ENCODE measurements at places on chromosomes 2 and 18.

DNA sequence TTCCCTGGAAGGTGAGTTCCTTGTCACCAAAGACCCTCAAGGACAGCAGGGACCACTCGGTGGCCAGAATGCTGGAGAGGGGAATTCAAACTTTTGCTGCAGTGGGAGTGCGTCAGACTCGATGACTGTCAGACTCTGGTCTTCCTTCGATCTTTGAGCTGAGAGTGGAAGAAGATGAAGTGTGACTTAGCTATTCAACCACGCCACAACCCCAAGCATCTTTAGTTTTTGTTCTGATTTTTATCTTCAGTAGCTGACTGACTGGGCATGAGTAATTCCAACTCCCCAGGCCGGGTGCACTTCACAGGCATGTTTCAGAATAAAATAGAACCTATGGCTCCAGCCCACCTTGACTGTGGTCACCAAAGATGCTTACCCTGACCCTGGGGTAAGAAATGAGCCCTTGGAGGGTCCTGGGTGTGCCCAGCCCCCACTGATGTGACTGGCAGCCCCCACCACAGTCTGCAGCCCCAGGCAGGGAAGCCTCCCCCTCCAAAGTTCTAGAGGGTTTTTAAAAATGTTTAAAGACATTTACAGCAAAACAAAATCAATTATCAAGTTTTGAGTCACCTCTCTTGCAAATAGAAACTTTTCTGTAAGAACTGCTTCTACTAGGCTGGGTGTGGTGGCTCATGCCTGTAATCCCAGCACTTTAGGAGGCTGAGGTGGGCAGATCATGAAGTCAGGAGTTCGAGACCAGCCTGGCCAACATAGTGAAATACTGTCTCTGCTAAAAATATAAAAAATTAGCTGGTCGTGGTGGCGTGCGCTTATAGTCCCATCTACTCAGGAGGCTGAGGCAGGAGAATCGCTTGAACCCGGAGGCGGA is 24.9 kb upstream of the YWHAQ start:
- DNase-seq, result no peak

DNA sequence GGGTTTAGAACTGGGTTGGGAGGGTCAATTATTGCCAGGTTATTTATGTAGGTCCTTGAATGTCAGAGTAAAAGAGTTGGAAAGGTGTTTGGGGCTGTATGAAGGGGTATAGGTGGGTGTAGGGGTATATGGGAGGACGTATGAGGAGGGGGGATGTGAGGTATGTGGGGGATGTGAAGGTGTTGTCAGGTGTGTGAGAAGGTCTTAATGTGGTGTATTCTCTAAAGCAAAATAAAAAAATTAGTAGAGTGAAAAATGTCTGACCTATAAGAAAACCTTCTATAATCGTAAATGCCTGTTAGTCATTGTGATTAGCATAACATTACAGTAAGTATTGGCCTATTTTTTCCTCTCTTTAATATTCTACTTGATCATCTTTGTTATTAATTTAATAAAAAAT is 25.1 kb downstream of the ACVR2A start:
- DNase-seq, result no peak

- DNase-seq, result no peak
Measured at GRCh38 chr2:167954495-167954894, 292.9 kb downstream of the STK39 start.

DNA sequence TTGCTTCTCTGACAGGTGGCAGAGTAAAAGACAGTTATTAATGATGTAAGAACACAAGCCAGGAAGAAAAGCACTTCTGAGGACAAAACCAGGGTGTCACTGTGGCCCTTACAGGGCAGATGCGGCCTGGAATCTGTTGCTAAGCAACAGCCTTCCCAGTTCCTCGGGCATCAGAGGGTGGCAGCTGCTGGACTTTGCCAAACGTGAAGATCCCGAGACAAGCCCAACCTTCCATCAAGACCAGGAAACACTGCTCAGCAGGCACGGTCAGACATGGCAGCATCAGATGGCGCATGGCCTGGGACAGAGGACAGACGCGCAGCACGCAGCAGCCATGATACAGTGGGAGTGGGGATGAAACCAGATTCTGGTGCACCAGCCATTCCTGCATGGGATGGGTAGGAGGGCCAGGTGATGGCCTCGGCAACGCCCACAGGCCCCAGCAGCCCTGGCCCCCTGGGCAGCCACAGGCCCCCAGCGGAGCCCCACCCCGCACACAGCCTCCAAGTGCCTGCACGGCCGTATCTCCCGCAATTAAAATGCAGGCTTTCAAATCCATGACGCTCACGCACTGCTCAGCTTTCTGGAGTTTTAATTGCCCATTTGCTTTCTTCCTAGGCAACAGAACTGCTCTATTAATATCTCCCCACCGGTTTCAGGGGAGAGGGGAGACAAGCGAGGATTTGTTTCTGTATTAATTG is 89.0 kb downstream of the EIPR1 start:
- peak; percentile 33 for DNase-seq

DNA sequence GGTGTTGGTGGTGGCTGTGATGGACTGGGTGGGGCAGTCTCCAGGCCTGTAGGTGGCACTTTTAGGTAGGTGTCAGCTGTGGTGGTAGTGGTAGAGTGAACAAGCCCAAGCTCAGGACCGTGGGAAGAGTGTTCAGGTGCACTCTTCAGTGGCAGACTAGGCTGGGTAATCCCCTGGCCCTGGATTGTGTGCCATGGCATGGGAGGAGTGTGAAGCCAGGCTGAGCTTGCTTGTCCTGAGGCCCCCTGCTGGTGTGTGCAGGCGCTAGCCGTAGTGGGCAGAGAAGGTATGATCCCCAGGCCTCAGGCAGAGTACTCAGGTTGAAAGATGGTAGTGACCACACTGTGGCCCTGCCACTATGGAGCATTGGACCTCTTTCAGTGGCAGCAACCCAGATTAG is 850.3 kb downstream of the DSC3 start:
- DNase-seq, result no peak

DNA sequence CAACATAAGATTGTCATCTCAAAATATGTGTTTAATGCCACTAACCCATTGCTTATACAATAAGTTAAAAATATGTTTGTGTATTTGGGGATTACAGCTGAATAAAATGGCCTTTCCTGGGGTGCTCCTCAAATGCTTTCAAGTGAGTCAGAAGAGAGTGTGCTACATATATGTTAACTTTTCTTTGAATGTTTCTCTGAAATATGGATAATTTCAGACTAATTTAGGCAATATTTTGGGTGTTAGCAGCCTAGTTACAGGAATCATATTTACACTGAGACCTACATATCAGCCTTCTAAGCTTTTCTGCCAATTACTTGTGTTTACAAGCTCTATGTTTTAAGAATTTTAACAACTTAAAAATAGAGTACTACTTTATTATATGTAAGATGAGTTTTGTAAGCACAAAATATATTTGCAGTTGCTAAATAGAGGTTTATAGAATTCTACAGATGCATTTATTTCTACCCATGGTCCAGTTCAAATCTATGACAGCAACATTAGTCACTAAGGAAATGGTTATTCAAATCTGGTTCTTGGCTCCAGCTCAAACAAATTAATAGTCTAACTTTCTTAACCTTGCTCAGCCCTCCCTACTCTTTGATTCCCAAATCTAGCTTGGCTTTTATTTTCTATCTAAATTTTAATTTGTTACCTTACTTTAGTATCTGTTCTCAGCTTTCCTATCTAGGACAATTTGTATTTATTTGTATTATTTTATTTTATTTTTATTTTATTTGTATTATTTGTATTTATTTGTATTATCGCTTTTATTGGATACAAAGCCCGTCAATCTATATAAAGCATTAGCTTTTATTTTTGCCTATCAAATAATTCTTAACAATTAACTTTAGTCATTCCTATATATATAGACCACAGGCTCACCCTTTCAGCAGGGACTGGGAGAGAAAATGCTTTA is 48.9 kb downstream of the FSIP2 start:
- DNase-seq, result no peak

GRCh38 chr2:73323551-73323950 is 30.2 kb upstream of the EGR4 start:
- DNase-seq, result no peak

GRCh38 chr2:224393157-224393872 is 8.6 kb downstream of the FAM124B start:
- DNase-seq, result no peak

DNA sequence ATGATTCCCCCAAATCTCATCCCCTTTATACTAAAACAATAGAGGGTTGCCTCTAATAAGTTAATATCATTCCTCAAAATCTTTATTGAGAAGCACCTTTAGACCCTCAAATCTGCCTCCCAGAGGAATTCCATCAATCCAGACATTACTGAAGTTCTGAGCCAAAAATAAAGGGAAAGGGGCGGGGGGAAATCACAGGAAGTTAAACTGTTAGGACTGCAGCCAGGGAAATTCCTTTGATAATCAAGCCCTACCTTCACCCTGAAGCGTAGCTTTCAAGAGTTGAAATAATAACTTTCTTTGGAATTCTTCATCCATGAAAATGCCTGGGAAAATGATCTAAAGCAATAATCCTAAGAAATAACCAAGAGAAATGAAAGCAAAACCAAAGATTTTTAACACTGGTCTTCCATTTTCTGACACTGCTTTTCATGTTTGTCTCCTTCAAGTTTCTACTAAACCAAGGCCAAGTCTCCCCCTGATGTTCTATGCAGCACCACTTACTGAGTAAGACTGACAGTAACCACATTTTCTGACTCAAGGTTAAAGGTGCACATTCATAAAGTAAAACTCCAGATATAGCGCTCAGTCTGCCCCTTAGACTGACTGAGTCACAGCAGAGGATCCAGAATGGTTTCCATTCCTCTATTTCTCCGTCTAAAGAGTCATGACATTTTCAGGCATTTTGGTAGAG is 78.2 kb downstream of the TCF4 start:
- DNase-seq, result no peak

DNA sequence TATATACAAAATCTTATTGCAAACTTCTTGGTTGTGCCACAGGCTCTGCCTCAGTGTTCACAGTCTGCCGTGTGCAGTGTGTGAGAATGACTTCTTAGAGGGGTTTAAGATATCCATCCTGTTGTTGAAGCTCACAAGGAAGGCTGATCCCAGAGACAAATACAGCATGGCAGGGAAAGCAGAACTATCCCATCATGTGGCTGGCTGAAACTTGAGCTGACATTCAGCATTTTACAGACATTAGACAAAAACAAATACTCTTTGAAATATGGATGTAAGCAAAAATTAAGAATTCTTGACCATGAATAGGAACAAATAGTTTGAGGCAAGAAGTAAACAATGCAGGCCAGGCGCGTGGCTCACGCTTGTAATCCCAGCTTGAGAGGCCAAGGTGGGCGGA is 12.9 kb upstream of the PUM2 start:
- no peak for DNase-seq

DNA sequence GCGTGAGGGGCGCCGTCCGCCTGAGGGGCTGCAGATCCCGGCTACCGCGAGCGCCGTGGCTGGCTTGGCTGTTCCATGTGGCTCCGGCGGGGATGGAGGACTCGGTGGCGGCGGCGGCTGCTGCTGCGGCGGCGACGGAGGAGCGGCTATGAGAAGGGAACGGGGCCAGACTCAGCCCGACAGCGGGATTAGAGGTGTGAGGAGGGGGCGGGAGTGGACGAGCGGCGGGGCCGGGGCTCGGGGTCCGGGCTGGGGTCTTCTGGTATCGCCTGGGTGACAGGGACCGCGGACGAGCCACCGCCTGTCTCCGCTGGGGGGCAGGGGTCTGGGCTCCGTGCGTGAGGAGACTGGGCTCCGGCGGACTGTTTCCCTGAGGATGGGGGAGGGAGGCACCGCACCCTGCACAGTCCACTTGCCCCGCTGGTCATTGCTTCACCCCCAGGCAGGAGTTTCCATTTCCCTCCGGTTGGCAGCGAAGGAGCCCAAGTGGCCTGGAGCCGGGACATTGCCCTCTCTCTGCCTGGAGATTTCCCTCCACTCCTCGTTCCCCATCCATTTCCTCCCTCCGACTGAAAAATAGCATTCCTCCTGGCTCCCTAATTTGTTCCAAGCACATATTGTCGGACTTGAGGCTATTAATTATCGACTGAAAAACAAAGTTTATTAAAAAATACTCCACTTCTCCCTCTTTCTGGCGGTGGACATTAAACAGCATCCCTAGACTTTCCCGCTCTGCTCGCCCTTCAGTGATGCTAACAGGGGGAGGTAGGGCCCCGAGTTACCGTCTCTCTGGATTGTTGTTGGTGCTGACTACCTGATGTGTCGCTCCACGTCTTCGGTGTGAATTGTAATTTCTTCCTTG is 577 bp downstream of the EHBP1 start:
- peak; percentile 89 for DNase-seq

DNA sequence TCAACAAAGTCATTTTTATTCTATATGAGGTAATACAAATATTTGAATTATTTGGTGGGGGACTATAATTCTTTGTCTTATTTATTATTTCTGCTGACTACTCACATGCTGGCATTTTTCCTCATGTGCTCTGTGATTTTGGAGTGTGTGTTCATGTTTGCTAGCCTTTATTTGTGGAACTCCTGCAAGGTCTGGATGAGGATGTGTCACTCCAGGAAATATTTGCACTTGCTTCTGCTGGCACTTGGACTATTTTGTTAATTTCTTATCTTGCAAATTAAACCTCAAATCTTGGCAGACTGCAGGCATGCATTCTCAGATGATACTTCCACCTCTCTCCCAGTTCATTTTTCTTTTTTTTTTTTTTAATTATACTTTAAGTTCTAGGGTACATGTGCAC is 34.1 kb downstream of the POLI start:
- no peak for DNase-seq

DNA sequence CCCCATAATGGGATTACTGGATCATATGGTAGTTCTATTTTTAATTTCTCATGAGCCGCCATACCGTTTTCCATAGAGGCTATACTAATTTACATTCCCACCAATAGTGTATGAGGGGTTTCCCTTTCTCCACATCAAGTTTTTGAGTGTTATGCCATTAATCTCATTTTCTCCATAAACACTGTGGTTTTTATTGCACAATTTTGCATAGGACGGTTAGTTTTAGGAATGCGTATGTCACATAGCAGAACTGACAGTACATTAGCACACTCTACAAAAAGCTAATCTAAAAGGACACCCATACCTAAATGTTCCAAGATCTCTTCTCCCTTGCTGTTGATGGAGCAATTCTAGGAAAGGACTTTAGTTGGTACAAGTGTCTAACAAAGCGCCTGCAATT is 32.5 kb downstream of the DARS1 start:
- no peak for DNase-seq

GRCh38 chr2:203799908-203800307 is 67.7 kb upstream of the CTLA4 start:
- DNase-seq, result no peak

DNA sequence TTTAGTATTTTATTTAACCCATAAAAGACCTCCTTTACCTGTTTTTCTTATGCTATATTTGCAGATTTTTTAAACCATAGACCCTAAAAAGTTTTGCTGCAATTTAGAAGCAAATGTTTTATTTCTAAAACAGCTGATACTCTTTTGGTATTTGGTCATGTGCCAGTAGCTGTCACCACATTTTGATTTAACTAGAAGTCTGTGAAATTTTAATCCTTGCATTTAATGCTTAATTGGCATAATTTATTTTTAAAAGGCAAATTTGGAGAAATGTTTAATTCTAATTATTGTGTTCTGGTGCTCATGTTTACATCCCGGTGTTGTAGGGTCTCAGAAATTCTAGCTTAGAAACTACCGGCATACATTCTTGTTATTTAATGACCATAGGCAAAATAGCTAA is 111.8 kb downstream of the TTC27 start:
- no peak for DNase-seq

- no peak for DNase-seq
Measured at GRCh38 chr2:157367704-157368103, 42.1 kb upstream of the ERMN start.

GRCh38 chr2:63665091-63665490 is 76.3 kb downstream of the MDH1 start:
- DNase-seq, result no peak

All from sigmoid colon (tissue), 7 donors.